ENCODE measurements at places on chromosomes 6 and 20. TPM values are rescaled to one million over a fixed set of nuclear protein-coding genes. Genes with fewer than 3 reads are reported as not detected.

- DNase-seq = no peak
Observed at GRCh38 chr20:49602345-49603208, 34.6 kb upstream of the PTGIS start.

RSPH9 gene
- total RNA-seq = not detected

TBC1D32 gene
- 10.2 TPM for total RNA-seq

GRCh38 chr20:23627501-23627900 lies 10.3 kb downstream of the CST3 start:
- no peak for DNase-seq

GRCh38 chr6:82419132-82419581 lies 55.5 kb downstream of the TPBG start:
- no peak for DNase-seq

- DNase-seq = no peak
Observed at GRCh38 chr6:121896363-121896762, 460.9 kb downstream of the GJA1 start.

CD164 gene
- 156 TPM for total RNA-seq
